ENCODE measurements at places on chromosomes 2 and 18.

DNA sequence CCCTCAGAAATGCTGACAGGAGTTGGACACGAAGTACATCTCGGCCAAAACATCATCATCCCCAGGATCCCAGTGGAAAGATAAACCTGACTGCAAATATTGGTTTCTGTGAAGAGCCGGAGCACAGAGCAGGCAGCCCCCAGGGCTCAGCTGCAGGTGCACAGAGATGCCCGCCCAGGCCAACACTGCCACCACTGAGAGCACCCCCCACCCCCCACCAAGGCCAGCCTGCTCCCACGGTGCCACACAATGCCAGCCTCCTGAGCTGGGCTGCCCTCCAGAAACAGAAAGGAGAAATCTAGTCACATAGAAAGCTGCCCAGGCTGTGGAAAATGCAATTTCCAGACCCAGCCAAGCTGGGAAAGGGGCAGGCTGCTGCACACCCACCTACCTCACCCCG lies 71.7 kb downstream of the GALNT14 start:
- no peak for DNase-seq

GRCh38 chr18:58501066-58501896 lies 127.6 kb downstream of the ALPK2 start:
- DNase-seq = no peak

- no peak for DNase-seq
Observed at GRCh38 chr2:195319112-195319460, 337.9 kb upstream of the SLC39A10 start.

- no peak for DNase-seq
Observed at GRCh38 chr2:233974530-233975071, 57.4 kb downstream of the TRPM8 start.

GRCh38 chr18:48794251-48794970 lies 156.4 kb downstream of the SMAD7 start:
- no peak for DNase-seq

- no peak for DNase-seq
Observed at GRCh38 chr2:229873123-229873581, 48.7 kb downstream of the TRIP12 start.

GRCh38 chr2:19579461-19579860 lies 221.0 kb upstream of the OSR1 start:
- DNase-seq = no peak

GRCh38 chr18:51405683-51406477 lies 208.4 kb upstream of the MEX3C start:
- DNase-seq = no peak

- no peak for DNase-seq
Observed at GRCh38 chr2:49021271-49021670, 133.0 kb downstream of the FSHR start.

DNA sequence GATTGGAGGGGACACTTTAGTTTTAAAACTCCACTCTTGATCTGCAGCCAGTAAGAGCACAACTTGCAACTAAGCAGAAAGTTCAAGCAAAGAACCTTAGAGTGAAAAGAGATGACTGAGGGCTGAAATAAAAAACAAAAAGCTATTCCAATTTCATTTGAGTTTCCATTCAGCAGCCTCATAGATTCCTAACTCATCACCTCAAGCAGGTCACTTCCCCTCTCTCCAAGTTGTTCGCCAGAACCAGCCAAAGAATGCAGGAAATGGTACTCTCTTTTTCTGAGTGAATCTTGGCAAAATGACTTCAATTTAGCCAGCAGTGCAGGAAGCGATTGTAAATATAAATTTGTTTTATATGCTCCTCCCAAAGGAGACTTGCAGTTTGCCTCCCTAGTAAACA lies 213.3 kb downstream of the SETBP1 start:
- DNase-seq = no peak

DNA sequence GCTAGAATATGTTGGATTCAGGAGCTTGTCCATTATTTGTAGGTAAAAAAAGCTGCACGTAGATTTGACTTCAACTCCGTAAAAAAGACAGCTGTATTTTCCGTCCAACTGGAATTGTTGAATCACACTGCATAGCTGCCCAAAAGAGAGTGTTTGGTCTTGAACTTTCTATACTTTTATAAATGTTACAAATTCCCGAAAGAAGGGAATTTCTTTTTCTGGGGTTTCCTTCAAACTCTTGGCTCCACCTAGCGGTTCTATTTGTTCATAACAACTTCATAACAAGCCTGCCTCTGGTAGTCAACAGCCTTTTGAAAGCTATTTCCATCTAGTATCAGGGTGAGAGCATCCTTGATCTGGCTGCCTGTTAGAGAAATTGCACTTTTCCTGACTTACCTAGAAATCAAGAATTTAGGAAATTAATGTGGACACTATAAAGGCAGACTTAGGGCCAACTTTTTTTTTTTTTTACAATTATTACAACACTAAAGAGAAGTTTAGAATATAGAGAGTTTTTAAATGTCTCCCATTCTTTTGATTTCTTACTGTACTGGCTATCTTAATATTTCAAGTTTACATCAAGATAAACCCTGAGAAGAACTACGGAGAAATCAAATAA lies 48.1 kb downstream of the TMEM185B start:
- no peak for DNase-seq

GRCh38 chr2:205139822-205140463 lies 542.4 kb upstream of the NRP2 start:
- DNase-seq = no peak

- no peak for DNase-seq
Observed at GRCh38 chr2:8636721-8637636, 44.9 kb upstream of the ID2 start.

DNA sequence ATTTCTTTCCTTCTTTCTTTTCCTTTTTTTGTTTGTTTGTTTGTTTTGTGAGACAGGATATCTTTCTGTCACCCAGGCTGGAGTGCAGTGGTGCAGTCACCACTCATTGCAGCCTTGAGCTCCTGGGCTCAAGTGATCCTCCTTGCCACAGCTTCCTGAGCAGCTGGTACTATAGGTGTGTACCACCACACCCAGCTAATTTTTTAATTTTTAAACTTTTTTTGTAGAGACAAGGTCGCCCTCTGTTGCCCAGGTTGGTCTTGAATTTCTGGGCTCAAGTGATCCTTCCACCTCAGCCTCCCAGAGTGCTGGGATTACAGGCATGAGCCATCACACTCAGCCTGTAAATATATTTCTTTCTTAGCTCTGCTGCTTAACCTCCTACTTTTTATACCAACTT lies 83.4 kb upstream of the CYP20A1 start:
- no peak for DNase-seq

GRCh38 chr18:38174594-38174993 lies 609.0 kb upstream of the CELF4 start:
- DNase-seq = no peak
